ENCODE measurements at places on chromosomes 1 and 21.

- no peak for DNase-seq
Measured at GRCh38 chr1:236548452-236548851, 24.7 kb downstream of the LGALS8 start.

DNA sequence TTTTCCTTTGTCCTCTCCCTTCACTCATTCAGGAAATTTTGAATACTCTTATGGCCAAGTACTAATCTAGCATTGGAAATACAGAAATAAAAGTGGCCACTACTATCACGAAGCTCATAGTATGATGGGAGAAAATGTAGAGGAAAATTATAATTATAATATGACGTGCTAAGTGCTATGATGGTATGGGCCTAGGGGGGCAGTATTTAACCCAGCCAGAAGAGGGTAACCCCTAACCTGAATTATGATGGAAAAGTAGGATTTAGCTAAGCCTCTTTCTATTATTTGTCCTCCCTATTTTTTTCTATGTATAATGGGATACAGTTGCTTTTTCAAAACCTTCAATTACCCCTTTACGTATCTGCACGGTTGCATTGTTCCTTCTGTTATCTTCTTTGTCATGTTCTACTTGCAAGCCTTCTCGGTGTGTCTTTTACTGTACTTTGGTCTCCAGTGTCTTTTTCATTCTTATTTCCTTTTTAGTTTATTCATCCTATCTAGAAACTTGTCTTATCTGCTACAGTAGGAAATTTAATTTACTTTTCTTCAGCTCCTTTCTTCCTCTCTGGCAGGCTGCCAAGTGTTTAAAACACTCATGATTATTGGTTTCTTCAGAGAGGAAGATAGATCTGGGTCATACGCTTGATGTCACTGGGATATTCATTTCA lies 88.8 kb upstream of the GPR52 start:
- no peak for DNase-seq

- no peak for DNase-seq
Measured at GRCh38 chr1:100360790-100361510, 8.6 kb downstream of the CDC14A start.

GRCh38 chr1:24923485-24924113 lies 6.5 kb downstream of the RUNX3 start:
- DNase-seq = no peak

DNA sequence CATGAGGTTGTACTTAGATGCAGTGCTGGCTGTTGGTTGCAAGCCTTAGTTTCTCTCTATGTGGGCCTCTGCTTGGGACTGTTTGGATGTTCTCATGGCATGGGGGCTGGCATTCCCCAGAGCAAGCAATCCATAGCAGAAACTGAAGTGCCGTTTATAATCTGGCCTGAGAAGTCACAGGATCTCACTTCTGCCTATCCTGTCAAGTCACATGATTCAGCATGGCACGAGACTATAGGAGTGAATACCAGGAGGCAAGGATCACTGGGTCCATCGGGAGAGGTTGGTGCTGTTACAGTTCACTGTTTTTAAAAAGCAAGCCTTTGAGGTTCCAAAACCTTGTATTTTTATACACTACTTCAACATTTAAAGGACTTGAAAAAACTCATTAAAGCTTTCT lies 16.7 kb downstream of the COLGALT2 start:
- DNase-seq = no peak

- DNase-seq = no peak
Measured at GRCh38 chr1:37860346-37860666, 914 bp upstream of the MTF1 start.

DNA sequence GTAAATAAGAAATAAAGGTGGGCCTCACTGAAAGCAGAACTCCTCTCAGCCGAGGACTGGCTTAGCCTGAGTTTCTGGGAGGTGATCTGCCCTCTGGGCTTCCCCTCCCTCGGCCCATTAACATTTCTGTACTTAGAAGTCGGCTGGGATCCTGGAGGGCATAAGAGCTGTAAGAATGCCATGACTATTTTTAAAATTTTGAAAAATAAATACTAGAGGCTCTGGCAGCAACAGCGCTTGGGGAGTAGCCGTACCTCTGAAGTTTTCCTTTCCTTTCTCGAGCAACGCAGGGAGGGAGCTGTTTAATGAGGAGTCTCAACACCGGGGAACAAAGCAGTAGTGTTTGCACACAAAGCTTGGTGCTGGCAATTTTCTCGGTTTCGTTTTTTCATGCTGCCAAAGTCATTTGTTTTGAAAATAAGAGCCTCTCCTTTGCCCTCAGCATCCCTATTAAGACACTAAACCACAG lies 498.7 kb downstream of the SMYD3 start:
- no peak for DNase-seq

DNA sequence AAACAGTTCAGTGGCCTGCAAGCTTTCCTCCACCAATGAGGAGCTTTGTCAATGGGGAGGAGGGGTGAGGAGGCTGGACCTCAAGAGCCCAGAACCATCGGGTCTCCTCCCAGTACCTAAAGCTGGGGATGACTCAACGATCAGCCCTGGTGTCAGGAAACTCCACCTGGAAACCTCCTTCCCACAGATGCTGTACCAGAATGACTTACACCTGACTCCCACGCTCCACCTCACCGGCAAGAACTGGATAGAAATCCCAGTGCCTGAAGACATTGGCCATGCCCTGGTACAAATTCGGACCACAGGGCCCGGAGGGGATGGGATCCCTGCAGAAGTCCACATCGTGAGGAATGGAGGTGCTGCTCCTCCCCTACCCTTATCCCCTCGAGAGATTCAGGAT lies 11.4 kb downstream of the TMEM81 start:
- DNase-seq = no peak

GRCh38 chr1:12407050-12407961 lies 177.5 kb downstream of the VPS13D start:
- peak; percentile 48 for DNase-seq

DNA sequence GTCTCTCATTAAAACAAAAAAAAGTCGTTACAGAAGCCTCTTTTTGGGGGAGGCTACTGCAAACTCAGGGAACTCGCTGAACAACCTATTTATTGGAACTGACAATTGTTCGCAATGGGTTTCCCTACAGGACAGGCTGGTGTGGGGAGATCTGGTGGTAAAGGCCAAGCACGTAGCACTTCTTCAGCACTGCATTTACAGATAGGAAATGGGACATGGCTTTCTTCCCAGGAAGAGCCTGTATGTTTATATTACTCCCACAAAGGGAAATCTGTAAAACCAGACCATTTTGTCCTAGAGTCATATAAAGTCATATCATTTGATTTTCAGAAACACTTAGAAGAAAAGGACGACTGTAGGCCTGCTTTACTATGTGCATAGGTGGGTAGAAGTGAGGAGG lies 38.8 kb upstream of the TBX15 start:
- no peak for DNase-seq

DNA sequence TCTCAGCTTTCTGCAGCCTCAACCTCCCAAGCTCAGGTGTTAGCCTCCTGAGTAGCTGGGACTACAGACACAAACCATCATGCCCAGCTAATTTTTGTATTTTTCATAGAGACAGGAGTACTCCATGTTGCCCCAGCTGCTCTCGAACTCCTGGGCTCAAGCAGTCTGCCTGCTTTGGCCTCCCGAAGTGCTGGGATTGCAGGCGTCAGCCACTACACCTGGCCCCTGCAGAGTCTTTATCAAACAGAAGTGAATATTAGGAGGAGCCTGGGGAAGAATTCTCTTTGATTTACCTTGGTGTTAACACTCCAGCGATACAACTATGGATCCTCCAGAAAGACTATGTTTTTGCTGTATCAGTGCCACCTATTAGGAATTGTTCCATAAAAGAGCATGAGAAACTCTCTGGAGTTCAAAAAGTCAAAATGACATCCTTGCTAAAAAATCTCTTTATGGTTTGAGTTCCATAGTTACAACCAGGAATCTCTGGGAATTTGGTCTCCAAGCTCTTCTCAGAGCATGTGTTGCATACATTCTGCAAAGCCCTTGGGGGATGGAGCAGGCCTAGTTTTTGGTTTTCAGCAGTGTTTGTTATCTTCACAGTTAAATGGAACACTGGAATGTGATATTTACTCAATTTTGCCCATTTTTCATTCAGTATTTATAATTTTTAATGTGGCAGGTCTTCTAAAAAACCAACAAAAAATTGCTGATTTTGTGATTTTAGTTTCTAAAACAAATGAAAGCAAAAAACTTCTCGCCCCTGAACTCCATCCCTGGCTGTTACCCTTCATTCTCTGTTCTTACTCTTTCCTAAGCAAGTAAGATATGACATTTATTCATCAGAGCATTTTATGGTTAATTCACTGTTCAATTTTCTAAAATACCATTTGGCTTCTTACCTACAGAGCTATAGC lies 77.3 kb downstream of the OLFML2B start:
- DNase-seq = no peak

- DNase-seq = no peak
Measured at GRCh38 chr1:50531027-50531426, 107.8 kb upstream of the DMRTA2 start.

- DNase-seq = no peak
Measured at GRCh38 chr1:222250376-222250775, 297.5 kb downstream of the HHIPL2 start.

- DNase-seq = no peak
Measured at GRCh38 chr1:221809091-221810029, 67.5 kb upstream of the DUSP10 start.

DNA sequence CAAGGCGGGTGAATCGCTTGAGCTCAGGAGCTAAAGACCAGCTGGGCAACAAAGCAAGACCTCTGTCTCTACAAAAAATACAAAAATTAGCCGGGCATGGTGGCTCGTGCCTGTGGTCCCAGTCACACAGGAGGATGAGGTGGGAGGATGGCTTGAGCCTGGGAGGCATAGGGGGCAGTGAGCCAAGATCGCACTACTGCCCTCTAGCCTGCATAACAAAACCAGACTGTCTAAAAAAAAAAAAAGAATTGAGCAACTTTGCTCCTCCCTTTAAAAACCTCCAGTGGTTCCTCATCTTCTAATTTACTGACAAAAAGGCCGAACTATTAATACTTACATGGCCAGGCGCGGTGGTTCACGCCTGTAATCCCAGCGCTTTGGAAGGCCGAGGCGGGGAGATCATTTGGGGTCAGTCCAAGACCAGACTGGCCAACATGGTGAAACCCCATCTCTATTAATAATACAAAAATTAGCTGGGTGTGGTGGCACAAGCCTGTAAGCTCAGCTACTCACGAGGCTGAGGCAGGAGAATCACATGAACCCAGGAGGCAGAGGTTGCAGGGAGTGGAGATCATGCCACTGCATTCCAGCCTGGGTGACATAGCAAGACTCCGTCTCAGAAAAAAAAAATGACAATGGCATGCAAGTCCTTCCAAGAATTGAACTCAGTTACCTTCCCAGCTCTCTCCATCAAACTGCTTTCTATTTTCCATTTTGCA lies 4.4 kb downstream of the ACBD3 start:
- DNase-seq = no peak

DNA sequence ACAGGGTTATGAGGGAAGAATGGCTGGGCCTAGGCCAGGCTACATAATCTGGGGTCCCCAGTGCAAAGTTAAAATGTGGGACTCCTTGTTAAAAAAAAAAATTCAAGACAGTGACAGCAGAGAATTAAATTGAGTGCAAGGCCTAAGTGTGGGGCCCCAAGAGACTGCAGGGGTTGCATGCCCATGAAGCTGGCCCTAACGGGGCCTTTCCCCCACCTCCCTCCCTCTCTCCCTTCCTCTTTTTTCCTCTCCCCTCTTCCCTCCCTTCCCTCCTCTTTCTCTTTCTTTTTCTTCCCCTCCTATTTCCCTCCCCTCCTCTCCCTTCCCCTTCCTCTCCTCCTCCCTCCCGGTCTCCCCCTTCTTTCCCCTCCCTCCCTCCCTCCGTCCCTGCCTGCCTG lies 266.7 kb downstream of the LMO4 start:
- no peak for DNase-seq

GRCh38 chr1:211535346-211535745 lies 43.4 kb upstream of the RD3 start:
- DNase-seq = no peak
